ENCODE measurements at places on chromosomes 6 and 20.

DNA sequence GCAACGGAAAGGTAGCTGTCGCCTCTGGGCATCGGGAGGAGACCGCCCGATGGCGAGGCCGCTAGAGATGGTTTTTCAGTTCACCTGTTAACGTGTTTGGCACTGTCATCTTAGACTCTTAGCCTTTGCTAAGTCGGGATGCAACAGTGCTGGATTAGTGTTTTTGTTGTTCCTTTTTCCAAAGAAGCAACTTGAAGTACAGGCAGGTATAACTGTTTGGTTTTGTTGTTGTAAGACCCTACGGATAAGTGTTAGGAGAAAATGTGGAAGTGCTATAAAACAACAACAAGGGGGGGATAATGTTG lies 723 bp downstream of the MANEA start:
- DNase-seq: no peak

DNA sequence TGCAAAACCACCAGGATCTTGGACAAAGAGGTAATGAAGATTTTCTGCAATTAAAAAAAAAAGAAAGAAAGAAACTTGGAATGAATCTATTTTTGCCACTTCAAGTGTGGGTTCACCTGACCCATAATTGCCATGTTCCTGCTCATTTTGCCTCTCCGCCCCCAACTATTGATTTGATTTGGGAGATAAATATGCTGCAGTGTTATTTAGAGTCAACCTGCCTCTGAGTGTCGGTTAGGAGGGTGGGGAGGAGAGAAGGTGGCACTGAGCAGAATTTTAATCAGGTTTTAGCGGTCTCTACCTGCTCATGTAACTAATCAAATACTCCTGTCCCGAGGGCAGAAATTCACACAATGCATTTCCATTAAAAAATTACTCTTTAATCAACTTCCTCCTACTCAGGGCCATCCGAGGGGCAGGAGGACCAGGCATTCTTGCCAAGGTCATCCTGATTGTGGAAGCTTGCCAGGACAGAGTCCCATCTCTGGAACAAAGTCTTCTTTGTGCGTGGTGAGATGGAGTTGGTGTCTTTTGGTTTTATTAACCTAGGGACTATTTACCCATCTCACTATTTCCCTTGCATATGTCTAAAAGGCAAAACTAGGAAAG lies 300.1 kb downstream of the CDH26 start:
- no peak for DNase-seq

DNA sequence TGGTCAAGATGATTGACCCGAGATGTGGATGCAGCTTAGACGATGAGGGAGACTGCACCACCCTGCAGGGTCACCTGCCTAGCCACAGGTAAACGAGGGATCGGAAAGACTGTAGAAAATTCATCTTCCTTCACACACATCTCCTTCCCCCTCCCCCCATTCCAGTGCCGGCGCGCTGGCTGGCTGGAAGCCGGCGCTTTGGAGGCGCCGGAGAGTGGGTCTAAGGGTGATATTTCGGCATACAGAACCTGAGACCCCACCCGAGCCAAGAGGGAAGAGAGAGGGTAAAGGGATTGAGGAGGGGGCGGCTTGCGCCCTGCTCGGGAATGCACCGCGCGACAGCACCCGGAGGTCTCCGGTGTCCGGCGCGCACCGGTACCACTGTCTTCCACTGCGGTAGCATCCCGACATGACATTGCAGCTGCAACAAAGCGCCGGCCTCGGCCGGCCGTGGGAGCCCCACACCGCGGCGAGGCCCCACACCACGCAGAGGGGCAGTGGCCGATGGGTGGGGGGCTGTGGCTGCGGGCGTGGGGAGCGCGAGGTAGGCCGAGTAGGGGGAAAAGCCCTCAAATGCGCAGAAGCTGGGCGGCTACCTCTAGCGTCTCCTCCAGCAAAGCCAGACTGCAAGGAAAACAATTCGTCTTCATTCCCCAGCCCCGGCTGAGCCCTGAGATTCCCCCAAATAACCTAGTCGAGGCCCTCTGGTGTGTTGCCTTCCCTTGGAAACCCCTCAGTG lies 984 bp downstream of the TNFRSF21 start:
- peak; percentile 24 for DNase-seq

- DNase-seq: peak; percentile 87
Measured at GRCh38 chr20:23340524-23340923, 10.1 kb upstream of the NXT1 start.

DNA sequence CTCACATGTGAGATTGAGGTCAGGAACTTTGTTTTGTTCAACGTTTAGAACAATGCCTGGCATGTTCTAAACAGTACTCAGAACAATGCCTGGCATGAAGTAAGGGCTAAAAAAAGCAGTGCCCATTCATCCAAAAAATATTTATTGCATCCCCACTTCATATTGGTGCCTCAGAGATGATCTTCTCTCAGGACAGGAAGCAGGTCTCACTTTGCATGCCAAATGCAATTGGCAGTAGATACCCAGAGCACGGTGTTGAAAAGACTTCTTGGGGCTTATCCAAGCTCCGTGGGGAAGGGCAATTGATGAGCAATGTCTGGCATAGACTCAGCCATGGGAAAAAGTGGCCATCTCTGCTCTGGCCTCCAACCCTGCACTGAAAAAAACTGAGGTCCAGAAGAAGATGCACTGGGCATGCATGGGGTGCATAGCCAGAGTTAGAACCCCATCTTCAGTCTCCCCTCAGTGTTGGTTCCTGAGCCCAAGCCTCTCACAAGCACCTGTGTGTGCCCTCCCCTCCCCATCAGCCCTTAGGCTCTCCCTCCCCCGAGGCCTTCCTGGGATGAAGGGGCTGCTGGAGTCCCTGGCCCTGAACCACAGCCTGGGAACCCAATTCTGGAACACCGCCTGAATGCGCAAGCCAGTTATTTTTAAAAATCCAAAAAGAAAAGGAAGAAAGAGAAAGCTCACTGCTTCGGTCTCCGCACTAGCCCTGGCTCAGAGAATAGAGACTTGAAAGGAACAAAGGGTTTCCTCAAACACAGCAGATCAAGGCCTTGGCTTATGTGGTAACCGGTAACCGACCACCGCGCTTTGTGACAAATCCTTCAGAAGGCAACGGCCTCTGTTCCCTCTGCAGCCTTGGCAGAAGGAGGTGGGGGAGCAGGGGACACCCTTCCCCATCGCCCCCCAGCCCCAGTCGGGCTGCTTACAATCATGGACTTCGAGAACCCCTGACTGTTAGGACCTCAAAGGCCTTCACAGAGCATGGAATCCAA lies 78.5 kb upstream of the SIRPA start:
- DNase-seq: no peak

DNA sequence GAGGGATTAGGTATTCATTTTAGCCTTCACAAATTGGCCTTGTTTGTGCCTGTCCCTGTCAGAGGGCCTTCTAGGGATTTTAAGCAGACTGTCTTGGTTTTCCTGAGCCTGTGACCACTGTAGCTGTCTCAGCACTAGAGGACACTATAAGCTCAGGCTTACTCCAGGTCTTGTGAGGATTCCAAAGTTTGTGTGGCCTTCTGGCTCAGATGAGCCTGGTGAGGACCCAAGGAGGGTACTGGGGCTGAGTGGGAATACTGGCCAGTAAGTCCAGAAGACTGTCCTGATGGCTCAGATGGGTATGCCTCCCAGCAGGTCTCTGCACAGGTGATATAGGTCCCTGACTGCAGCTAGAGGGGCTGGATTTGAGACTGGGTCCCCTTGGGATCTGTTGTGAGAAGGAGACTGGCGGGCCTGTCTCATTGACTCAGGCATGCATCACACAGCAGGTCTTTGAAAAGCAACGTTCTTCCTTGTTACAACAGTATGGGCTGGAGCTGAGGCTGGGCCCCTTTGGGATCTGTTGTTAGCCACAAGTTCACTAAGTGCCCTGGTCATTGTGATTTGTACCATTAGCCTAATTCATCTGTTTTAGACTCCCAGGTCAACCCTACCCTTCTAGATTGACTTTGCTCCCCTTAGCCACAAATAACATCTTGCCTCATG lies 26.3 kb upstream of the TFB1M start:
- no peak for DNase-seq

DNA sequence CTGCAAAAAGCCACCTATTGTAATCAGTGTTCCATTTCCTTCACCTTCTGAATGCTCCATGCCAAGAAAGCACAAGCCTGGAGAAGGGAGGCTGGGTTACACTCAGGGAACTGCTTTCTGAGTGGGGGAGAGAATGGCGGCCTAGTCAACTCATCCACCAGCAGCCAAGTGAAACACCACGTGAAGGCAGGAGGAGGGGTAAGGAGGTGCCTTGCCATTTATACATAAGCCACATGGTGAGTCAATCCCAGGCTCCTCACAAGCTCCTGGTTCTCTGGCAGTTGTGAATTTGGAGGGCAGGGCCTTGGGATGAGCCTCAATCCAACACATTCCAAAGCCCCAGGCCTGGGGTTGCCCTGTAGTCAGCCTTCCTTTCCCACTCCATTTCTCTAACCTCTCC lies 149.4 kb downstream of the CD24 start:
- DNase-seq: no peak

DNA sequence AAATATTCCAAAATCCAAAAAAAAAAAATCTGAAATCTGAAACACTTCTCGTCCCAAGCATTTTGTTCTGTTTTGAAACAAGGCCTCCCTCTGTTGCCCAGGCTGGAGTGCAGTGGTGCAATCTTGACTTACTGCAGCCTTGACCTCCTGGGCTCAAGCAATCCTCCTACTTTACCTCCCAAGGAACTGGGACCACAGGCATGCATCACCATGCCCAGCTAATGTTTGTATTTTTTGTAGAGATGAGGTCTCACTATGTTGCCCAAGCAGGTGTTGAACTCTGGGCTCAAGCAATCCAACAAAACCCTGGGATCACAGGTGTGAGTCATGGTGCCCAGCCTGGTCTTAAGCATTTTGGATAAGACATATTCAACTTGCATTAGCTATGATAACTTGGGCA lies 13.6 kb downstream of the SESN1 start:
- DNase-seq: no peak

DNA sequence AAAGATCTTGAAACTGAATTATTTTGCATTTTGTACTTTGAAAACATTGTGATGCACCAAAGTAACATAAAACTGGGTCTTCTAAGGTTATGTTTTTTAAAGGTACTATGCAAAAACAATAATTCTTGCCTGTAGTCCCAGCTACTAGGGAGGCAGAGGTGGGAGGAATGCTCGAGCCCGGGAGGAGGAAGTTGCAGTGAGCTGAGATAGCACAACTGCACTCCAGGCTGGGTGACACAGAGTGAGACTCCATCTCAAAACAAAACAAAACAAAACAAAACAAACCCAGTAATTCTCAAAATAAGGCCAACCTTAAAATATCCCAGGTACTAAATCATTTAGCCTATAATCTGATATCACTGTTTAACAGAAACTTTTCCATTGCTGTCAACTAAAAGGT lies 269.6 kb downstream of the KHDC1L start:
- DNase-seq: no peak

GRCh38 chr20:63917811-63918210 lies 22.9 kb downstream of the DNAJC5 start:
- DNase-seq: no peak

DNA sequence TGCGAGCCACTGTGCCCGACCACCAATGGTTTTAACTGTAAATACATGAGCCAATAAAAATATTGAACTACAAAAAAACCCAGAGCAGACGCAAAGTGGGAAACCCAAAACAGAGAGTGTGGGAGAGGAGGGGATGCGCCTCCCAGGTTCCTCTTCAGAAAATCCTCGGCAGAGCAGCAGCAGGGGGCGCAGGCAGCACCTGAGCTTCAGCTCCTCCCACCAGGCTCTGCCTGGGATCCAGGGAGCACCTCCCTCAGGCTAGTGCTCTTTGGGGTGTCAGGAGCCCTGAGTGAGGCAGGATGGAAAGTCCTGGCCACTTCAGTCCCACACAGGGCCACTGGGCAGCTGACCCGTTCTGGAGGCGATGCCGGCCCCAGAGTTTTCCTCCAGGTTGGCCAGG lies 536.9 kb upstream of the CDH4 start:
- peak; percentile 11 for DNase-seq

DNA sequence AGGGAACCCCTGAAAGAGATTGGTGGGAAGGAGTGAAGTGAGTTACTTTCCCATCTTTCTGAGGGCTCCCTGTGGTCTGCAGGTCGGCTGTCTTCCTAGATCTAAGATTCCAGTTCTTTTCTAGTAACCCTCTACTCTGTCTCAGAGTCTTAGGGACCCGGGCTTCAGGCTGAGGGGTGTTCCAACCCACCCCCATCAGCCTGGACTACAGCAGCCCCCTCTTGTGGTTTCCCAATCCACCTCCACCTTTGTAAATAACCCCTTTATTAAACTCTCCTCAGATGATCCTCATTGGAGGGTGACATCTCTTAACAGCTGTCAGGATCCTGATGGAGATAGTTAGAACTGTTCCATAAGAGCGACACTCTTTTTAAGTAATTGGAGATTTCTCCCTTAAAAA lies 300.4 kb downstream of the LRFN2 start:
- no peak for DNase-seq

GRCh38 chr20:33791959-33792597 lies 19.1 kb upstream of the CHMP4B start:
- DNase-seq: peak; percentile 58

- peak; percentile 71 for DNase-seq
Measured at GRCh38 chr20:2750491-2751251, 49.8 kb downstream of the CPXM1 start.

- DNase-seq: no peak
Measured at GRCh38 chr20:57075603-57076002, 190.8 kb downstream of the BMP7 start.

GRCh38 chr20:17281478-17281877 lies 54.6 kb downstream of the PCSK2 start:
- peak; percentile 44 for DNase-seq

- no peak for DNase-seq
Measured at GRCh38 chr6:99341862-99342455, 7.5 kb downstream of the FAXC start.

DNA sequence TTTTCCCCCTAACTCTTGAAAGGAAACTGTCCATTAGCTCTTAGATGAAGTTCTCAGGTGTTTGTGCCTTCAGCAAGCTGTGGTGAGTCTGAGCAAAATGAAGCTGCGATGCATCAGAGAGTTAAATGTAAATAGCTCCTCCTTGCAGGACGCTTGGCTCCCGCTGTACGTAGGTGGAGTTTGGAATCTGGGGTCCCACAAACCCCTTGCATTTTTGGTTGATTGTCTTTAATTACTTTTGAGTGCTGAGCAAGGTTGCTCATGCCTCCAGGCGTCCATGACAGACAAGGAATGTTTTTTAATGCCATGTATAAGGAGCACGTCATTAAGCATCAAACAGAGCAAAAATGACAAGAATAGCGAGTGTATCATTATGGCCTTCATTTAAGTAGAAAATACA lies 300.5 kb downstream of the TFAP2C start:
- no peak for DNase-seq
